Natural killer cell treated with Interleukin-12 subunit alpha and Interleukin-12 subunit beta and Interleukin-15 and Interleukin-18, amount 100 ng/mL, for 72 hours (primary cell): ENCODE measurements at places on chromosomes 5 and 9. TPM values are rescaled to one million over a fixed set of nuclear protein-coding genes. Genes with fewer than 3 reads are reported as not detected.

Gene ELAVL2
- not detected for total RNA-seq

Gene ITGA2
- 0.17 TPM for total RNA-seq

Gene LRRC70
- 0.95 TPM for total RNA-seq

Gene RCL1
- total RNA-seq = 31.9 TPM

DNA sequence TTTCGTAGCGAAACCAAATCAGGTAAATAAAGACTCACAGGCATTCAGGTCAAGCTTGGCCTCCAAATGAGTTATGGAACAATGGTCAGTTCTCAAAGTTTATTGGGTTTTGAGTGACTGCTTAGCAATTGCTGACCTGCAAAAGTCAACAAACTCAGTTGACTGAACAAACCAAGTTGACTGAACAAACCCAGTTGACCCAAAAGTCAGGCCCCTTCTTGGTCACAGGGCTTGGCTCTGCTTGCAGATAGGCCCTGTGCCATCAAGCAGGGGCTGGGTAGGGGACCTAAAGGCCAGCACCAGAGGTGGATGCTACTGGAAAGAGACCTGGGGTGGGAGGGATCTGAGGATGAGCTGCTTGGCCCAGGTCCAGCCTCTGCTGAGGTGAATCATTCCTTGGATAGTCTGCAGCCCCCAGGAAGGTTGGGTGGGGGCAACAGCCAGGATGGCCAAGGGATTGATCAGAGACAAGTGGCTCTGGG is 64.6 kb downstream of the GADD45G start:
- no peak overlapping the region for H3K27ac ChIP-seq
- no peak for DNase-seq
- H3K36me3 ChIP-seq = peaks cover 6% of the 10 kb centered on the region
- no peaks in the 10 kb centered on the region for H3K27me3 ChIP-seq
- H3K4me1 ChIP-seq = peaks cover 13% of the 10 kb centered on the region

DNA sequence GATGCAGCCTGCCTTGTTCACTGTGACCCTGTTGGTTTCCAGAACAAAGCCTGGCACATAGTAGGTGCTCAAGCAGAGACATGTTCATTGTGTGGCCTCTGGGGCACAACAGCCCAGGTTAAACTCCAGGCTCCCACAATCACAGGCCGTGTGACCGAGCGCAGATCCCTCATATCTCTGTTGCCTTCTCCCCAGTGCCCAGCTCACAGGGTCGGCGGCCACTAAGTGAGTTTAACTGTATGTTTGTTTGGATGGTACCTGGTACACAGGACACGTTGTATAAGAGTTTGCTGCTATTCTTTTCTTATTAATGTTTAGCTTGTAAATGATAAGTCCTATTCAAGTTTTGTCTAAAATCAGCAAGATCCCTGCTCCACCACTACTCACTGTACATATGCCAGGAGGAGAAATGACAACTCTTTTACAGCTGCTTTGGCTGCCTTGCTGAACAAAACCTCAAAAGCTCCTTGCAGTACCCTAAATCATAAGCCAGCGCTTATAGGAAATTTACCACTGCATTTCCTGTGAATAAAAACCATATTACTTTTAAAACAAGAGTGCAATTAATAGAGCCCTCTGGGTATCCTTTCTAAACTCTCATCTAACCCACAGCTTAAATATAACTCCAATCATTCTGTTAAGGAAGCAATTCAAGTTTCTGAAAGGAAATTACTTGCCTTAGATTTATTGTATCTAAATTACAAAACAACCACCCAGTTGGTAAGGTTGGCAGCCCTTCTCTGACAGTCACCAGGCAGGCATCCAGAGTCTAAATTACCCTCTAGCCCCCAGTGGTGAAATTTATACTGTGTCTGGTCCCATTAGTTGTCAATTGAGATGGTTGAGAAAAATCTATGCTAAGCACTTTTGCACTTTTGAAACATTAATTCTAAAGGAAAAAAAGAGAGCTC is 379.4 kb downstream of the SEMA5A start:
- H3K4me3 ChIP-seq = no peak overlapping the region
- no peak overlapping the region for H3K27ac ChIP-seq
- H3K27me3 ChIP-seq = no peaks in the 10 kb centered on the region
- no peak for DNase-seq
- no peaks in the 10 kb centered on the region for H3K4me1 ChIP-seq
- H3K36me3 ChIP-seq = no peaks in the 10 kb centered on the region

DNA sequence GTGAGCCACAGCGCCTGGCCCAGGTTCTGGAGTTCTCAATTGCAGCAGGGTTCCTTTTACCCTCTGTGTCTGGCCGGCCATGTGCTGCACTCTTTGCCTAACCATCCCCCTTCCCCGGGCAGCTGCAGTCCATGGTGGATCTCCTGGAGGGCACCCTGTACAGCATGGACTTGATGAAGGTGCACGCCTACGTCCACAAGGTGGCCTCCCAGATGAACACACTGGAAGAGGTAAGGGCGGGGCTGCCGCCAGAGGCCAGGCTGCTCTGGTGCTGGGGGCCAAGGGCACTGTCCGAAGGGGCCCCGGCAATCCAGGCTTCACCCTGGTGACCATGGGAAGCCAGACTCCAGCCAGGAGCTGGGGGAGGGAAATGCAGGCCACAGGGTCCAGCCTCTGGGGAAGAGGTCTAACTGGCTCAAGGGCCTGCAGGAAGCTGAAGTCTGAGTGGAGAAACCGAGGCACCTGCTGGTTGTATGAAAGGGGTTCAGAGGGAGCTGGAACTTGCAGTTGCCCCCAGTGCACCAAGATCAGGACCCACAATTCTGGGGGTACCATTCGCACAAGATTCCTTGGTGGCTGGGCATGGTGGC is 18.1 kb downstream of the OLFML2A start:
- no peaks in the 10 kb centered on the region for H3K4me1 ChIP-seq
- H3K4me3 ChIP-seq = no peak overlapping the region
- H3K27me3 ChIP-seq = no peaks in the 10 kb centered on the region
- H3K36me3 ChIP-seq = no peaks in the 10 kb centered on the region
- no peak for DNase-seq
- no peak overlapping the region for H3K27ac ChIP-seq

- H3K36me3 ChIP-seq = peaks cover 6% of the 10 kb centered on the region
- no peak overlapping the region for H3K4me3 ChIP-seq
- DNase-seq = no peak
- H3K27ac ChIP-seq = no peak overlapping the region
- H3K4me1 ChIP-seq = no peaks in the 10 kb centered on the region
Observed at GRCh38 chr5:19497229-19497815, 490.7 kb downstream of the CDH18 start.

DNA sequence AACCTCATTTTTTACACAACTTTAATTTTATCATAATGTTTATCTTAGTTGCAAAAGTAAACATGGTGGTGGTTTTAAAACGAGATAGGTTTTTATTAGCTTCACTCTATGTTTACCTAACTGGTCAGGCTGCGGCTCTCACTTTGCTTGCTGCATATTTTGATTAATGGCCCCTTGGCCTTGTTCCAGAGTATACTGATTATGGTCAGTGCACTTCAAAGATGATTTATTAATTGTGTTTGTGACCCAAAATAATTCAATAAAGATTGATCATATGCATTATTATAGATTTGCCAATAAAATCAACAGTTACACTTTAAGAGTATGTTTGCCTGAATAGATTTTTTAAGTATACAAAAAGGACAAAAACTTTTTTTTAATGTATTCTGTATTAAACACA is 188.0 kb downstream of the XRCC4 start:
- no peak overlapping the region for H3K4me3 ChIP-seq
- H3K27ac ChIP-seq = no peak overlapping the region
- DNase-seq = no peak
- H3K4me1 ChIP-seq = no peaks in the 10 kb centered on the region

DNA sequence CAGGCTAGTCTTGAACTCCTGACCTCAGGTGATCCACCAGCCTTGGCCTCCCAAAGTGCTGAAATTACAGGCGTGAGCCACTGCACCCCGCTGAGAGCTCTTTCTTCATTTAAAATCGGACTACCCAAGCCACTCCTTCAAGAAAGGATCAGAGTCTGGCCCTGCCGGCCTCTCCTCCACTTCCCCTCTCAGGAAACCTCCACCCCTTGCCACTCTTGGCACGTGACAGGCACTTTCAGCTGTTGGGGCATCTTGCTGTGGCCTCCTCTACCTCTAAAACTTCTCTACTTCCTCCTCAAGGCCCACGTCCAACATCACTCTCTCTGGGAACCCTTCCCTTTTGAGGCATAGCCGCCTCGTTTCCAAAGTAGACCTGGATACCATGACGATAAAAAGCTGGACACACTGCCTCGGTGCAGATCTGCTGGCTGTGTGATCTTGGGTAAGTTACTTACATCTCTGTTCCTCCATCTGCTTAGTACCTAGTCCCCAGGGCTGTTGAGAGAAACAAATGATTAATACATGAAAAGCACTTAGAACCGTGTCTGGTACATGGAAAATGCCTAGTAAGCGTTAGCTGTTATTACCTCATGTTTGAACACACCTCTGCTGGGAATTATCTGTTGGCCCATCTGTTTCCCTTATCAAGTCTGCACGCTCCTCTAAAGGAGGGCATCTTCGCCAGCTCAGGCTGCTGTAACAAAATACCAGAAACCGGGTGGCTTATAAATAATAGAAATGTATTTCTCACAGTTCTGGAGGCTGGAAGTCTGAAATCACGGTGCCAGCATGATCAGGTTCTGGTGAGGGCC is 55.3 kb downstream of the SMIM23 start:
- DNase-seq = no peak
- no peak overlapping the region for H3K4me3 ChIP-seq
- no peaks in the 10 kb centered on the region for H3K36me3 ChIP-seq
- no peaks in the 10 kb centered on the region for H3K27me3 ChIP-seq

DNA sequence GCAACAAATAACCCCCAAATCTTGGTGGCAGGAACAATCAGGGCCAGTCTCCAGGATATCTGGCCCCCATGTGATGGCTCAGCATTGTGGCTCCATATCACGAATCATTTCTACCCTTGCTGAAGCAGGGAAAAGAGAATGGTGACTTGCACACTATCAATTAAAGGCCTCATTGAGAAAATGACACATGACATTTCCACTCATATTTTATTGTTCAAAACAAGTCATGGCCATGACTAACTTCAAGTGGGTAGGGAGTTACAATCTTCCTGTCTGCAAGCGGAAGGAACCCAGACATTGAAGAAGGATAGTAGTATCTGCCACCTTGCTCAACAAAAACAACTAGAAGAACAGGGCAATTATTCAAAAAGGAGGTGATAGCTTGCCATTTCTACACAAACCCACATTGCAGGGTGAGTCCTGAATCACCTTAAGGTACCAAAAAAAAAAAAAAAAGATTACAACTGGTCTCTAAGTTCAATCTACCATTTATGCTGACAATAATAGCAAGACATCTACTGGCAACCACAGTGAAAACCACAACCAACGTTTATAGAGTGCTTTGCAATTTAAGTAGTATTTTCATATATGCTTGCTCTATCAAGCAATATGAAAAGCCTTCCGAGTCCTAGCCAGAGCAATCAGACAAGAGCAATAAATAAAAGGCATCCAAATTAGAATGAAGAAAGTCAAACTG is 186.7 kb upstream of the DAPK1 start:
- H3K27ac ChIP-seq = peak overlapping the region; percentile 4
- peaks cover 47% of the 10 kb centered on the region for H3K27me3 ChIP-seq
- H3K36me3 ChIP-seq = peaks cover 8% of the 10 kb centered on the region
- DNase-seq = no peak
- H3K4me1 ChIP-seq = peaks cover 25% of the 10 kb centered on the region
- H3K4me3 ChIP-seq = peak overlapping the region; percentile 35

DNA sequence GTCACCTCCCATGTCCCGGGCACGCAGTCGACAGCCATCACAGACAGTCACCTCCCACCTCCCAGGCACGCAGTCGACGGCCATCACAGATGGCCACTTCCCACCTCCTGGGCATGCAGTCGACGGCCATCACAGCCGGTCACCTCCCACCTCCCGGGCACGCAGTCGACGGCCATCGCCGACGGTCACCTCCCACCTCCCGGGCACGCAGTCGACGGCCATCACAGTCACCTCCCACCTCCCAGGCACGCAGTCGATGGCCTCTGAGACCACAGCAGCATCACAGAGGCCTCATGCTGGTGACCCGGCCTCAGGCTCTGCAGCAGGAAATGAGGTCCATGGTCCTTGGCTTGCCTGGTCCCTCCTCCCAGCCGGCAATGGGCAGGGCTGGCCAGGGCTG is 5.5 kb upstream of the SLC6A19 start:
- H3K27ac ChIP-seq = no peak overlapping the region
- H3K4me1 ChIP-seq = no peaks in the 10 kb centered on the region

DNA sequence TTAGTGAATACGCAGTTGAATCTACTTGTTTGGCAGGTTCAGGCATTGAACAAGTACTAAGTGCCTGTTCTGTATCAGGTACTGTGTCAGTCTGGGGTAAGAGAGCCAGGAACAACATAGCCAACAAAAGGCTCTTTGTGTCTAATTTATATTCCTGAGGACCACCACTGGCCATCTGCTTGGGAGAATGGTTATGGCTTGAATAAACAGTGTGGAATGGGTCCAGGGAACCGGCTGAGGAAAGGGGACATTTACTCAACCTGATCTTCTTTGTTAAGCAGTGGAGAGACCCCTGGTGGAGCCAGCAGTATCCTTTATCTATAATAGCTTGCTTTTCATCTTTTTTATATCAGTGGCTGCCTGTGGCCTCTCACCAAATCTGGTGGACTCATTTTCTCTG is 38.6 kb downstream of the EXOSC2 start:
- peaks cover 18% of the 10 kb centered on the region for H3K4me1 ChIP-seq
- H3K4me3 ChIP-seq = no peak overlapping the region
- no peak overlapping the region for H3K27ac ChIP-seq
- H3K27me3 ChIP-seq = no peaks in the 10 kb centered on the region
- H3K36me3 ChIP-seq = no peaks in the 10 kb centered on the region

DNA sequence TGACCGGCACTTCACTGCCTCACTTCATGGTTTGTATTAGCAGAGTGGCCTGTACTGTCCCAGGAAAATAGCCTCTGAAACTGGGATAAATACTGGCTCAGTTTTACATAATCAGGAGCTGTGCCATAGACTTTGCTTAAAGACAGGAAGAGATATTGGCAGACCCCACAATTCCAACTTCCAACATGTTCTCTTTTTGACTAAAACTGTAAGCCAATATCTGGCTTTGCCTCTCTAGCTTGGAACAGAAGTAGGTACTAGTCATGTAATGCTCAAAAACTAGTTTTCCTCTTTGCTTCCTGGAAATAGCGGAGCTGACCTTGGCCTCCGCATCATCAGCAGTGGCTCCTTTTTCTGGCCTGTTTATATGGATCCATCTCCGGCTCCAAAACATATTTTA is 276.9 kb downstream of the CDH9 start:
- no peak for DNase-seq

DNA sequence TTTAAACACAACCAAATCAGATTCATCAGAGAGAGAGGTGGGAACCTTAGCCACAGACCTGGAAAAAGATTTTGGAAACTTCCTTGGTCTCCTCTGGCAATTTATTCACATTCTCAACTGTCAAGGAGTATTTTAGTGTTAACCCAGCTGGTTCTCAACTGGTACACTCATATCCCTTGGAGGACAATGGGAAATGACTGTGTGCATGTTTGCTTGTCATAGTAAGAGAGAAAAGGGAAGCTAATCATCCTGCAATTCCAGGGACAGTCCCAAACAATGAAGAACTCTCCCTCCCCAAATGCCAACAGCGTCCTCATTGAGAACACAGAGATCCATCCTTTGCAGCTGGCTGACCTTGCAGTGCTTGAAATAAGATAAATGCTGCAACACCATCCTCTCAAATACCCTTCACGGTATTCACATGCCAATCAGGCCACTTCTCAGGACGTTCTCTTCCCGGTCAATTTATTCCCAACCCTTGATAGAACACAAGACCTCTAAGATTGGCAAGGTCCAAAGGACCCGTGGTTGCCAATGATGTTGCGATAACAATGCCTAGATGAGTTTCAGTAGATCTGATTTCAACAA is 75.5 kb downstream of the EPB41L4B start:
- H3K36me3 ChIP-seq = no peaks in the 10 kb centered on the region
- no peaks in the 10 kb centered on the region for H3K4me1 ChIP-seq
- H3K27me3 ChIP-seq = peaks cover 33% of the 10 kb centered on the region
- no peak for DNase-seq
